ENCODE measurements at places on chromosomes 11 and 22. TPM values are rescaled to one million over a fixed set of nuclear protein-coding genes. Genes with fewer than 3 reads are reported as not detected.
A peak's percentile ranks its signal among the peaks of the same experiment; 100 is the strongest.

Gene CSRP3
- not detected for total RNA-seq

Gene DAGLA
- total RNA-seq, result 2.3 TPM

DNA sequence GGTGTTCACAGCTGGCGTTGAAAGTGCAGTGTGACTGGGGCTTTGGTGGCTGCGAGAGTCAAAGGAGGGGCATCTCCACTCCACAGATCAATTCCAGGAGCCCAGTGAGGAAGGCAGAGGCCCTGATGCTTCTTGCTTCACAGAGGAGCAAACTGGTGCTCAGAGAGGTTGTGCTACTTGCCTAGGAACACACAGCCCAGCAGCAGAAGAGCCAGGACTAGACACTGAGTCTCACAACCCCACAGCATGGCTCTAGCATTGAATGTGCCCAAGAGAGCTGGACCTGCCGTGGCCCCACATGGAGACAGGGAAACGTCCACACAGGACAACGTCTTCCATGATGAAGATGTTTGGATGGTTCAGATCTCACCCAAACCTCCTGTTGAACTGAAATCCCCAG lies 33.3 kb downstream of the LINC01488 start:
- ATAC-seq, result no peak

Gene MYOD1
- total RNA-seq, result not detected

Gene HMGXB4
- total RNA-seq, result 13.1 TPM

GRCh38 chr11:77049026-77049425 lies 14.8 kb downstream of the B3GNT6 start:
- ATAC-seq, result no peak

DNA sequence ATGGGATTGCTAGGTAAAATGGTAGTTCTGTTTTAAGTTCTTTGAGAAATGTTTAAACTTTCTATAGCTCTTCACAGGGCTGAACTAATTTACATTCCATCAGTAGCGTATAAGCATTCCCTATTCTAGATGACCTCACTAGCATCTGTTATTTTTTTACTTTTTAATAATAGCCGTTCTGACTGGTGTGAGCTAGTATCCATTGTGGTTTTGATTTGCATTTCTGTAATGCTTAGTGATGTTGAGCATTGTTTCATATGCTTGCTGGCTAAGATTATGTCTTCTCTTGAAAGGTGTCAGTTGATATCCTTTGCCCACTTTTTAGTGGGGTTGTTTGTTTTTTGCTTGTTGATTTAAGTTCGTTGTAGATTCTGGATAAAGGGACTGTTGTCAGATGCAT lies 35.9 kb downstream of the MMP27 start:
- no peak for ATAC-seq

Gene DDX6
- 65.8 TPM for total RNA-seq

GRCh38 chr11:1821562-1821961 lies 13.2 kb upstream of the SYT8 start:
- ATAC-seq, result no peak

- ATAC-seq, result peak; percentile 7
These were observed 6.1 kb upstream of the SSTR3 start for GRCh38 chr22:37218399-37218770.

Gene TP53AIP1
- 22.2 TPM for total RNA-seq

DNA sequence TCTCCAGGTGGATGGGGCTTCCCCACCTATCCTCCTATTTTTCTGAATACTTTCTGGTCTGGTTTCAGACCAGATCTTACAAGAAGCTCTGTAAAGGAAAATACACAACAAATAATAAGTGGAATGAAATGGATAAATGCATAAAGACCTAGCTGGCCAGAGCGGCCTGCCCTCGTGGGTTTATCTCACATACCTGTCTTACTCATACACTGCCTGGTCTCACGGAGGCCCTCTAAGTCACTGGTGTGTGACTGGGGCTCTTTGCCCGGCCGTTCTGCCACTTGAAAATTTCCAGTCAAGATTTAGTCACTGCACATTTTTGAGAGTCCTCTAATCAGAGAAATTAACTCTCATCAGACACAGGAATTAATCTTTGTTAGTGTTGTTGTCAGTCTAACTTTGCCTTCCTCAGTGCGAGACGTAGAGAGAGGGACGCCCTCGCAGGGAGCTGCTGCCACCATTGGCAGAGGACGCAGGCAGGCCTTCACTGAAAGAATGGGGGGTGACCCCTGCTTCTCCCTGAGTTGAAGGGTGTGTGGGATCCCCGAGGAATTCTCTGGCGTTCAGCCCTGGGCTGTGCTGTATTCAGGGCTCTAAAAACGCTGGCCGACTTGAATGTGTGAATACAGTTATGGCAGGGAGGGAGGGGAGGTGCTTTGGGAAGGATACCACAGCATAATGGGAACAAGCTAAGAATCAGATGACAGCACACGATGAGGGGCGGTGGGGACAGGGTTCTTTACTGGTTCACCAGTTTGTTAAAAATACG lies 46.3 kb upstream of the CADM1 start:
- ATAC-seq, result no peak

DNA sequence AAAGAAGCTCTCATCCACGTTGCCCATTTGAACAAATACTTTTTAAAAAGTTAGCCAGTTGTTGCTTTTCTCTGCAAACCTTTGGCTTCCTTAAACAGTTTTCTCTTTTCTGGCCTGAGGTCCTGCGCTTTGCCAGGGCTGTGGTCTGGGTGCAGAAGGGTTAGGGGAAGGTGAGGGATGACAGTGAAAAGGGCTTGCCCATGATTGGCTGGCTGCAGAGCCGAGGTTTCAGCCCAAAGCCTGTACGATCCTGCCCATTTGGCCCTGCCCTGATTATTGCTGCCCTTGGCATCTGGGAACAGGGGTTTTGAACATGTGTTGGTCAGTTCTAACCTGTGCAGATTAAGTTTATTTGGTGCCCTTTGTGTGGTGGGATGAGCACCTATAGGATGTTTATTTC lies 1.5 kb downstream of the INCENP start:
- peak; percentile 65 for ATAC-seq

- no peak for ATAC-seq
These were observed 4.7 kb downstream of the CXCR5 start for GRCh38 chr11:118888398-118888797.

- no peak for ATAC-seq
These were observed 15.5 kb upstream of the CEP295 start for GRCh38 chr11:93645938-93646337.

Data from esophagus mucosa (tissue), 1 donor.